ENCODE measurements at places on chromosomes 4 and X.

DNA sequence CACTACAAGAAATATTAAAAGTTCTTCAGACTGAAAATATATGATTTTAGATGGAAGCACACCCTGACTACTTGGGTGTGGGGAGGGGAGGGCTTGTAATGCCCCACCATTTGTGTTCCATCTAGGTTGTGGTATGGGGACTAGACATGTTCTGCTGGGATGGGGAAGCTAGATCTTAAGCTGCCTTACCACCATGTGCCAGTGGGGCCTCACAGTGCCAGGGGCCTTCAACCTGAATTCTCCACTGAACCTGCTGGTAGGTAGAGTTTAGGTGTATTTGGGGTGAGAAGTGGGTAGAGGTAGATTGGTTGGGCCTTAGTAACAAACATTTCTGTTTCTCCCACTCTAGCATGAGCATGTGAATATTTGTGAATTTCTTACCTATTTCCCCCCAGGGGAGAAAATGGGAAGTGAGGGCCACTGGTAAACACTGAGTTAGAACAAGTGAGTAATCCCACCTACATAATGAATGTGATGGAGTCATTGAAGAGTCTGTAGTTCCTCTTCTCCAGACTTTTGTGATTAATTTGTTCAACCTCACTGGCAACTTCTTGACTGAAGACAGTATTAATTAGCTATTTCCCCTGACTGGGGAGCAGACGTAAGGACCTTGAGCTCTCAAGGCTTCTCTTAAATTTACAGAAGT lies 44.0 kb downstream of the BRCC3 start:
- peaks cover 33% of the 10 kb centered on the region for H3K36me3 ChIP-seq
- H3K4me3 ChIP-seq = no peak overlapping the region
- DNase-seq = no peak
- H3K27ac ChIP-seq = no peak overlapping the region

DNA sequence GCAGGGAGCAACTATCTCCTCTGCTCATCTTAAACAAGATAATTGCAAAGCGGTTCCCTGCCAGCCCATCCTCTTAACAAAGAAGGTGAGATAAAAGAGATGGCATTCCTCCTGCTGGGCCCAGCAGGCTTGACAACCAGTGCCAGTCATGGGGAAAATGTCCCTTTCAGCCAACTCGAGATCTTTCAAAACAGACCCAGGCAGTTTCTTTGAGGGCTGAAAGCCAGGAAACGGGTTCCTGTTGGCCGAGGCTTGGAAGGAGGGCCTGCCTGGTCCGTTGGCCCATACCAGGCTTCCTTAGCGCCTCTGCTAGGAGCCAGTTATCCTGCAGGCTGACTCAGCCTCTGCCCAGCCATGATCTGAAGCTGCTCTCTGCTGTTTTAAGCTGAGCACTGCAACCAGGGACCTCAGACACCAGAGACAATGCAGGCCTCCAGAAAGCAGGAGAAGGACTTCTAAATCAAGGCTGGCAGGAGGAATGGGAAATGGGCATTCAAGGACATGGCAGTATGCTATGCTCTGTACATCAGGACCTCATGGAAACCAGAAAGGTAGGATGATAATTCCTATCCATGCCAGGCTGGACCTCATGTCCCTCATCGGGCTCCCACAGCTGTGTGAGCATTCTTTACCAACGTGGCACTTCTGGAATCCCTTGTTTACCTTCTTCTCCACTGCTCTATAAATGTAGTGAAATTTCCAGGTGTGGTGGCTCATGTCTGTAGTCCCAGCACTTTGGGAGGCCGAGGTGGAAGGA lies 42.4 kb upstream of the SLC2A9 start:
- H3K27ac ChIP-seq = no peak overlapping the region
- H3K27me3 ChIP-seq = no peaks in the 10 kb centered on the region
- H3K36me3 ChIP-seq = peaks cover 60% of the 10 kb centered on the region
- no peak for DNase-seq

DNA sequence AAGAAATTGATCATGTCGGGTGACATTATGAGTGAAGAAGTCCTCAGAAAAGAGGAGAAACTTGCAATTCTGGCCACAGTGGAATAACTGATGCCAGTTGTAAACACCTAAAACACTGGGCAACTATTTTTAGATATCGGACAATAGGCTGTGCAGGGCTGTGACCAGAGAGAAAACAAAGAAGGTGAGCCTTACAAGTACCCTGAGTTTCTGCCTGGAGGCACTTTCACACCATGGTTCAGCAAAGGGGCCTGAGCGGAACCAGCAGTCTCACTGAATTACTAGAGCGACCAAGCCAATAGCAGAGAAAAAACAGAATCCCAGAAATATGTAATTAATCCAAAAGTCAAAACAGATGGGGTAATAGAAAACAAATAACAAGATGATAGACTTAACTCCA lies 11.2 kb downstream of the IRAK1 start:
- peaks cover 59% of the 10 kb centered on the region for H3K4me1 ChIP-seq
- H3K36me3 ChIP-seq = peaks cover 29% of the 10 kb centered on the region
- peak overlapping the region; percentile 96 for H3K27ac ChIP-seq

- H3K36me3 ChIP-seq = peaks cover 48% of the 10 kb centered on the region
- no peak for DNase-seq
- no peak overlapping the region for H3K4me3 ChIP-seq
- peaks cover 6% of the 10 kb centered on the region for H3K4me1 ChIP-seq
- H3K27ac ChIP-seq = no peak overlapping the region
Observed at GRCh38 chr4:168449719-168450452, 30.4 kb downstream of the DDX60L start.

- no peak overlapping the region for H3K4me3 ChIP-seq
- no peak for DNase-seq
- H3K27ac ChIP-seq = no peak overlapping the region
- no peaks in the 10 kb centered on the region for H3K27me3 ChIP-seq
Observed at GRCh38 chr4:185852961-185853360, 41.0 kb upstream of the SORBS2 start.

- H3K27me3 ChIP-seq = no peaks in the 10 kb centered on the region
- DNase-seq = no peak
- no peak overlapping the region for H3K27ac ChIP-seq
Observed at GRCh38 chrX:105820247-105820646, 2.1 kb upstream of the NRK start.

DNA sequence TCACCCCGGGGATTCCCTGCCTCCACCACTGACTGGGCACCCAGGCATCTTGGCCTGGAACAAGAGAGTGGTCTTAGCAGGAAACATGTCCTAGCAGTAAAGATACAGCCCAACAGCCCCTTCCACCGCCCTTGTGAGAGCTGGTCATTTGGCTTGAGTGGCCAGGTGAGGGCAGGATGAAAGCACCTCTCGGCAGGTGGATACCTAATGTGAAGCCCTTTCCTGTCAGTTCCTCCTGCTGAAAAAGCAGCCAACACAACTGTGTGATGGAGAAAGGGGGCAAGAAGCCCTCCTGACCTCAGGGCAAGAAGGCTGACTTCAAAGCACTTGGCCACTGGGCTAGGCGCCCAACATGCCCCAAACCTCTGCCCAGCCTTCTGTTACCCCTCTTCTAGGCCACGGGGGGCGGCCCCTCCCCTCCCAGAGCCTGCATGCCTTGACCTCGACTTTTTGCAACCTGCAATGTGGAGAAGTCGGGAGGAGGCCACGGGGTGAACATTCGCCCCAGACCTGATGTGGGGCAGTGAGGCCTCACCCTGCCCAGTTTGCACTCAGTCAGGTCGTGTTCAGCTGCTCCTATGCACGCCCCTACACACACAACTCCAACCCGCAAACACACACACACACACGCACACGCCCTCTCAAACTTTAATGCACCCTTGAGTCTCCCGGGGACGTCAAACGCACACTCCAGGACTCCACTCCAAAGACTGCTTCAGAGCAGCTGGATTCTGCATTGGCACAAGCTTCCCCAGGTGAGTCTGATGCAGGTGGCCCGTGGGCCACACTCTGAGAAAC lies 1.1 kb downstream of the LGI2 start:
- no peak overlapping the region for H3K4me3 ChIP-seq
- H3K4me1 ChIP-seq = peaks cover 5% of the 10 kb centered on the region
- H3K36me3 ChIP-seq = no peaks in the 10 kb centered on the region
- H3K27ac ChIP-seq = no peak overlapping the region
- DNase-seq = no peak
- peaks cover 62% of the 10 kb centered on the region for H3K27me3 ChIP-seq

GRCh38 chr4:7218686-7219085 lies 26.3 kb downstream of the SORCS2 start:
- no peak for DNase-seq
- H3K27ac ChIP-seq = no peak overlapping the region
- peaks cover 6% of the 10 kb centered on the region for H3K27me3 ChIP-seq
- H3K4me3 ChIP-seq = no peak overlapping the region
- no peaks in the 10 kb centered on the region for H3K36me3 ChIP-seq

DNA sequence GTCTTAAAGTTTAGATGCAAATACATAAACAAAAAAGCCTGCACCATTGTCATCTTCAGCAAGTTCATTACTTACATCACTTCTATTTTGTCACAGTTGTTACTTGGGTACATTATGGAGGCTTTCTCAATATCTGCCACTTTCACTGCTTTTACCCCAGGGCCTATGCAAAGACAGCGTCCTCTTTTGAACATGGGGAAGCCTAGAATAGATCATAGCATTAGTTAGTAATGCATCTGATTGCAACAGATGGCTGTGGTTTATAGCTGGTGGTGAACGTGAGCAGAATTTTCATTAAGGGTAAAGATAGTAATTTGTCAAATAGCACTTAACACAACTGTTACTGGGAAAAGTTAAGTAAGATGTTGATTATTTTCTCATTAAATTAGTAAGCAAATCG lies 729 bp downstream of the CXCL11 start:
- no peaks in the 10 kb centered on the region for H3K36me3 ChIP-seq
- H3K4me1 ChIP-seq = no peaks in the 10 kb centered on the region
- no peak for DNase-seq
- H3K27me3 ChIP-seq = no peaks in the 10 kb centered on the region

- peak overlapping the region; percentile 87 for H3K27ac ChIP-seq
- DNase-seq = peak; percentile 33
- peaks cover 81% of the 10 kb centered on the region for H3K4me1 ChIP-seq
- H3K36me3 ChIP-seq = peaks cover 13% of the 10 kb centered on the region
- peak overlapping the region; percentile 60 for H3K4me3 ChIP-seq
Observed at GRCh38 chr4:184815046-184815877, 10.5 kb downstream of the ACSL1 start.

DNA sequence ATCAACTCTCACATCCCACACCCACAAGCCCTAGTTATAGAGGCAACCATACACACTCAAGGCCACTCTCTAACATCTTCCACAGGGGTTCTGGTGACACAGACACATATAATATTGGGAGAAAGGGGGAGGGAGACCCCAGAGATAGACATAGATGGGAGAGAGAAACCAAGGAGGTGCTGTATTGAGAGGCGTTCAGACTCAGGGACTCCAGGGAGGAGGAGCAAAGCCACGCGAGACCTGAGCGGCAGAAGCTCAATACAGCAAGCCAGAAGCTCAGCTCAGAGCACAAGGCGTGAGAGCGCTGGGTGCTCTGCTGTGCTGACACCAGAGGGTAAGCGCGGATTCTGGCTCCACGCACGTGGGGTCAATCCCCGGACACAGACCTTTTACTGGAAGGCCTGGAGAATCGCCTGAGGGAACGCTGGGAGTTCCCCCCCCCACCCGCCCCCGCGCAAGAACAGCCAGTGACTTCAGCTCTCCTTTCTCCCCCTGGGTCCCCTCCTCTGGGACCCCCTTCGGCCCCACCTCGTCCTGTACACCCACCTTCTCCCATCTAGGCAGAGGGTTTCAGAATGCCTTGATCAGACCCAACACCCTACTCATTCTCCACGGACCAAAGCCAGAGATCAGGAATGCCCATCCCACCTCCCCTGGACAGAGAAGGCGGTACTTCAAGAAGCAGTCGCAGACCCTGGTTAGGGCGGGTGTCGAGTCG lies 8.7 kb downstream of the MSX1 start:
- H3K36me3 ChIP-seq = peaks cover 2% of the 10 kb centered on the region
- H3K4me1 ChIP-seq = peaks cover 27% of the 10 kb centered on the region
- peaks cover 63% of the 10 kb centered on the region for H3K27me3 ChIP-seq
- DNase-seq = no peak

DNA sequence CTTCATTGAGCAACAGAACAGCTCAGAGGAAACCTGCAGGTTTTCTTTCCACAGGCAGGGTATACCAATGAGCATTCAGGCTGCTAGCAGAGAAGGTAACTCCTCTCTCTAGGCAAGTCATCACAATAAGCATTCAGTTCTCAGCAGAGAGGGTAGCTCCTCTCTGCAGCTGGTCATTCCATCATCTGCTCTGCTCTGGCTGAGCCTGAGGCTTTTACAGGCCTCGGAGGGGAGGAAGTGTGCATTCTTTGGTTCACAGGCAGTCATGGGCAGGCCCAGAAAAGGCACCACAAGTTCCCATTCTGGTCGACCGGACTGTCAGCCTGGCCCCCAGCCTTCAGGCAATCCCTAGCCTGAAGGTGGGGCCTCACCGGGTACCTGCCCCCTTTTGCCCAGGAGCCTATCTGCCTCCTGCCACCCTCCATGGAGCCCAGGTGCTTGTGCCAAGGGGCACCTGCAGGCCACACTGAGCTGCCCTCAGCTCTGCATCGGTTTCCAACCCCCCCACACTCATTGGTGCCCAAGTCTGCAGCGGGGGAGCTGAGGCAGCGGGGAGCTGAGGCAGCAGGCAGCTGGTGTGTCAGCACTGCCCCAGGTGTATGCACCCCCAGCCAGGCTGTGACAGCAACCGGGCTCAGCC lies 83.1 kb downstream of the PRDM5 start:
- H3K27me3 ChIP-seq = no peaks in the 10 kb centered on the region
- DNase-seq = no peak
- H3K27ac ChIP-seq = no peak overlapping the region
- no peaks in the 10 kb centered on the region for H3K36me3 ChIP-seq

Measured in activated B cell treated with CpG ODN at 0.5 μM for 24 hours (primary cell).